PC-9 (cell line): ENCODE measurements at places on chromosomes 4 and X. TPM values are rescaled to one million over a fixed set of nuclear protein-coding genes. Genes with fewer than 3 reads are reported as not detected.

Gene ADGRG4
- total RNA-seq = not detected in 2 replicates

Gene NRK
- 0.24 and 0.33 TPM in 2 replicates for total RNA-seq

Gene NEUROG2
- not detected in 2 replicates for total RNA-seq

Gene FRAS1
- total RNA-seq = 13.1 and 17.3 TPM in 2 replicates

Gene PLAC1
- 0.58 and 2.1 TPM in 2 replicates for total RNA-seq

Gene CSN3
- not detected in 2 replicates for total RNA-seq

Gene ATP1B4
- total RNA-seq = not detected in 2 replicates

Gene NOA1
- 24.1 and 25.3 TPM in 2 replicates for total RNA-seq

Gene TLR10
- not detected in 2 replicates for total RNA-seq
